ENCODE measurements at places on chromosomes 5 and 9.

DNA sequence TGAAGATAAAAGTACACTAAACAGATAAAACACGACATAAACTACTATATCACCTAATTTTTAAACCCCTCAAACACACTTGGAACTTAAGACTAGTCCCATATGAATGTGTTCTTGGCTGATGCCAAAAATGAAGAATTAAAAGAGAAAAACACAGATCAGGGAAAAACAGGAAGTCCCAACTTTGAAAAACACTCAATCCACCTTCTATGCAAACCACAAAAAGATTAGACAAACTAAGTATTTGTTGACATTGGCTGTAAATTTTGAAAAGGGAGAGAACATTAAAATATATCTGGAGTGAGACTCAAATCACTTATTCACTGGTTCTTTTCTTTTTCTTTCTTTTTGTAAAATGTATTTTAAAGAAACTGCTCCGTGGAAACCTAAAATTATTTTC is 81.4 kb downstream of the ANKH start:
- DNase-seq, result no peak

DNA sequence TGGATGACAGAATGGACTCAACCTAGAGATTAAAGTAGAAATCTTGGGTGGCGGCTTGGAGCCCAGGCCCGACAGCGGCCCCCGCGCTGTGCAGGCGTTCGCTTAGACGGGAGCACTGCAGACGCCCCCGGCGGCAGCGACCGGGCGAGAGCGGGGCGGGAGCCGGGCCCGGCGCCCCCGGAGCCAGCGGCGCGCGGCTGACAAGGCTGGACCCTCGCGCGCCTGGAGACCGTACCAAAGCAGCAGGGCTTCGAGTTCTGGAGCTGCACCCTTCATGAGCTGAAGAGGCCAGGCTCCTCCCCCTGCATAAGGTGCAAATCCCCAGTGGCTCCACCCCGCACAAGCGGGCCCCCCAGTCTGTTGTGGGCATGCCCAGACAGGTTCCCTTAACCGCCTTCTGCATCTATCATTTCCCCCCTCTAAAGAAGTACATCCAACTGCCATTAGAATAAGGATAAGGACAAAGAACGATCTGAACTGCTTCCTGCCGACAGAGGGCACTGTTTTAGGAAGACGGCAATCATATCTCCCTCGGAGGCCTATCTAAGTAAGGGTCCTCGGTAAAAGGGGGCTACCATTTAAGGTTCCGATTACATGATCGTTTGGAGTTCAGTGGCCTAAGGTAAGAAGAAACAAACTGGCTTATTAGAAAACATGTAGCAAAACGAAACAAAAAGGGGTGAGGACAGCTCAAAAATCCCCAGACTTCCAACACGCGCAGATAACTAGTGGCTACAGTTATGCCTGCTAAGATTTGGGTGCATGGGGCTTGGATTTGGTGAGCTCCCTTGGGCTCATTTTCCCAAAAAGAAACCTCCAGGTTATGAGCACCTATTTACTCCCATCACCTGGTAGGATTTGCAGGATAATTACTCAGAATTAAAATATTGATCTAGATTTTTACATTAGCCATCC is 66.3 kb downstream of the RGMB start:
- DNase-seq, result no peak

DNA sequence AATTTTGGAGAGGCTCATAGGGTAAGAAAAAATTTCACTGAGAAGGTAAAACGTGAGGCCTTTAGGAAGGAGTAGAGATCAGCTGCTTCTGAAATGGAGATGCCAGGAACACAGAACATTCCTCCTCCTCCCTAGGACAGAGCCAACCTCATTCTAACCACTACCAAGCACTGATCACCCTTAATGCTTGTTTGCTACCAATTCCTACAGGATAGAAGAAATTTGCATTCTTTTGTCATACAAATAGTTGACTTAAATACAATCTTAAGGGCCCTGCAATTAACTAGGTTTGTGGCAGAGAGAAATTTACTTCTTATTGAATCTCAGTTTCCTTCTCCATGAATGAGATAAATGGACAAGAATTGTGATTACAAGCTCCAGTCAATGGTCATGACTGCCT is 780.2 kb upstream of the WWC1 start:
- DNase-seq, result no peak

DNA sequence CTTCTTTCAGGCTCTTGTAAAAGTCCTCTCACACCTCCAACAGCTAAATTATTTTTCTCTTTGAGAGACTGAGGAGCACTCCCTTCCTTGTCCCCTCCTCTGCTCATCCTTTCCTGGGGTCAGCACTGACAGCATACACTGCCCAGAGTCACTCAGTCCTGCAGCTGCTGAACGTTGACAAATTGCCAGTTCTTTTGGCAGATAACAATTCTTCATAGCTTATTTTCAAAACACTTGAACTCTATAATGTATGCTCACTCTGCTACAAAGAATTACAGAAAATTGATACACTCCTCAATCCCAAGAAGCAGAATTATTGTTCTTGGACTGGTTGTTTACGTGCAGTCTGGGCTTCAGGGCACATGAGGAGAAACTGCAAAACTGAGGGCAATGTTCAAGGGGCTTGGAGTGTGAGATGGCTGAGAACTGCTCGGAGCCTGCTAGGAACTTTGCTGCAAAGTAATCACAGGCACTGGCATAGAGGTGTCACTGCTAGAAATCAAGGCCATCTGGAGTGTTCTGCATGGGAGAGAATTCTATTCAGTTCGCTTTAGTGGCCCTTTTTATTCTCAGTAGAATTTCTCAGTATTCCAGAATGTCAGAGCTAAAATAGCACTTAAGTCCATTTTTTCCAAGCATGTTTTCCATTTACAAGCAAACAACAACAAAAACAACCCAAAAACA is 96.4 kb upstream of the SPOCK1 start:
- no peak for DNase-seq

GRCh38 chr9:5429873-5430564 is 7.7 kb downstream of the PLGRKT start:
- no peak for DNase-seq

DNA sequence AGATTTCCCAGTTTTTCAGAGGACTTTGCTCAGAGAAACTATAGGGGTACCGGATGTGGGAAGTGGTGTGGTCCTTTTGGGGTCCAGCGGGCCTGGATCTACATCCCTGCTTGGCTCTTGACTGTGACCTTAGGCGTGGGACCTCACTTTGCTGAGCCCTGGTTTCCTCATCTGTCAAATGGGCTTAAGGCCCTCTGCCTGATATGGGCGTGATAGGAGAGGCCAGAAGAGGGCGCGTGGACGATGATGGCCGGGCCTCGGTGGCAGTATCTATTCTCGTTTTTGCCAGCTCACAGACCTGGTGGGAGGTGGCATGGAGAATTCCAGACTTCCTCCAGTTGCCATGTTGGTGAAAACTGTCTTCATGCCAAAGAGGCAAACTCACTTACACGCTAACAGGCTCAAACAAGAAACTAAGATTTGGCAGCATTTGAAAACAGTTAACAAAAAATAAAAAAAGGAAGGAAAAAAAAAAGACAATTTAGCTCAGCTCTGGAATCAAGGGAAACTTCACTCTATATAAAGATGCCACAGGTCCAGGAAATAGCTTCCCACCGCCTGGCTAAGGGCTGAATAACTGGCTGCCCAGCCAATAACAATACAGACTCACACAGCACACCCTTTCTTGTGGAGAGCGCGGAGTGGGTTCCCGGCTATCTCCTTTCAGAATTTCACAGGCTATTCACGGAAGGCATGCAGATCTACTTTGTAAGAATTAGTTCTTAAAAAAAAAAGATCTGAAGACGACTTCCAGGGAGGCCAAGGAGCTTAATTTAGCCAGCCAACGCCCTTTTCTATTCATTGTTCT is 1.7 kb downstream of the SH3PXD2B start:
- no peak for DNase-seq

DNA sequence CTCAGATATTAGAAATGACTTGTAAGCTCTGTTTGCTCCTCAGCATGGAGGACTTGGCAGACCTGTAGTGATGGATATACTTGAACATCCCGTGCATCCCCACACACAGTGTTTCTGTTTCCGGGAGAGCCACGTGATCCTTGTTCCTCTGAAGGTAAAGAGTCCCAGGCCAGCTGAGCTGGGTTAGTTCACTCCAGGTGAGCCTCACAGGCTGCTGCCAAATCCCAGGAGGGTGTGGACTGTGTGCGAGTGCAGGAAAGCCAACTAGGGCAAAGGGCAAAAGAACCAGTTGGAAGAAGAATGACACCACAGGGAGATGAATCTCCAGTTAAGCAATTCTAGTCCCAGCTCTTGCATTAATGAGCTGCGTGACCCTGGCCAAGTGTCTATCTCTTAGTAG is 10.4 kb upstream of the TOMM5 start:
- no peak for DNase-seq

DNA sequence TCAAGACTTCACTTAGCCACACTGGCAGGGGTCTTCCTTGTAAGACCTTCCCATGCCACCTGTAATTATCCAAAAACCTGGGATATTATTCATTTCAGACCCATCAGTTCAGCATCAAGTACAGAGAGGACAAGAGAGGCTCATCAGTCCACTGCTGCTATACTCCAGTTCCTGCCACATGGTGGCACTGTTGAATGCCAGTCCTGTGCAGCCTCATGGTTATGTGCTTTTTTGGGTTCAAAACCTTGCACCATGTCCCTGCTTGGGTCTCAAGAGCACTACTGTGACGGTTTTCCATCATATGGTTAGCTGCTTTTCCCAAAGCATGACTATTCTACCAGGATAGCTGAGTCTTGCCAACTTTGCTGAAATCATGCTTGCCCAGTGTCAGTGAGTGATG is 8.5 kb downstream of the PTGS1 start:
- no peak for DNase-seq

DNA sequence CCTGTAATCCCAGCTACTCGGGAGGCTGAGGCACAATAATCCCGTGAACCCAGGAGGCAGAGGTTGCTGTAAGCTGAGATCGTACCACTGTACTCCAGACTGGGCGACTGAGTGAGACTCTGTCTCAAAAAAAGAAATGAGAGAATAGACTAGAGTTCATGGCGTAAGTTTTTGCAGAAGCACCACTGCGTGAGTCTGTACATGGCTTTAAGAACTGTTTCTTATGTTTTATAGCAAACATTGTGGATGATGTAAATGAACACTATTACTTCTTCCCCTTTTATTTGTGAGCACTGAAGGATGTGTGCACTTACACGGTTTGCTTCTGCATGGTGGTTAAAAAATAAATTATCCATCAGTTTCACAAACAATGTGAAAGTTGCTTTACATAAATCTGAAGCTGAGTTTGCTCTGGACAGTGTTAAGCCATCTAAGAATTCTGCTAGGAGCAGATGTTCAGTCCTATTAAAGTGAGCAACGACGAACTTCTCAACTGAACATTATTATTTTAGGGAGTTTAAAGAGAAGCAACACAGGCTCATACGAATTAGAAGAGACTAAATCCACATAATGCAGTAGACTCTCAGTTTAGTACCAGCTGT is 52.5 kb downstream of the ZFAND5 start:
- DNase-seq, result no peak

GRCh38 chr9:29203244-29203930 is 1630.1 kb upstream of the C9orf72 start:
- DNase-seq, result no peak

DNA sequence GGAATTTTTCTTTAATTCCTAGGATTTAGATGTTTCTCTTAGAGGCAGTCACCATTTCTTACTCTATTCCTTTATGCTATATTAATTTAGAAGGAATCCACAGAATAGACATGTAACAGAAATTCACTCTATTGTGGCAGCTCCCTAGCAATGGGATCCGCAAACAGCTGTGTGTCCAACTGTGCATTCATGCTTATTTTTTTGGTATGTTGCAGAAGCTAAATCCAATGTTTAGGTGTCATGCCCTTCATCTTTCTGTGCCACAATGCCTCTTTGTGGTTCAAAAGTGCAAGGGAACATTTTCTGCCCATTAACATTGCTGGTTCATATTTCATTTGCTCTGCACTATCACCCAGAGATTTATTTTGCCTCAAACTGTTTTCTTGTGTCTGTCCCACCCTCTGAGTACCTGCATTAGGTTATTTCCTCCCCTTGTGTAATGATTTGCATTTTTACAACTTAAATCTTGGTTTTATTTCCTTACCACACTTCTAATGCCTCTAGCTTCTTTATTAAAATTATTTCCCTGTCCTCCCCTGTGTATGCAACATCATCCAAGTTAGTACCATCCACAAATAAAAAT is 816.5 kb downstream of the EFNA5 start:
- no peak for DNase-seq

- DNase-seq, result no peak
These were observed 38.6 kb downstream of the CRB2 start for GRCh38 chr9:123394291-123395235.

DNA sequence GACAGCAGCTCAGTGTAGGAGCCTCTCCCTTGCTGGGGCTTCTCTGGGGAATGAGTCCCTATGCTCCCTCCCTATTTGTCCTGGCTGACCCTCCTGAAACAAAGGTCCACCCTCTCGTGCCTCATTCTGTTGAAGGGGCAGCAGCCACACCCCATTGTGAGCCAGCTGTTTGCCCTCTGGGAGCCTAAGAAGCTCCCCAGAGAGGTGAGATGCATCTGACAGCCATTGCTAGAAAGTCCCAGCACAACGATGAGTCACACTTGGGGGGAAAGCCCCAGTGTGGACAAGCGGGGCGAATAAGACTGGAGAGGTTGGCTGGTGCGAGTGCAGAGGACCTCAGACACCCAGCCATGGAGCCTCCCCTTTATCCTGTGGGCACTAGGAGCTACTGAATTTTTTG is 101.4 kb downstream of the PPARGC1B start:
- no peak for DNase-seq

GRCh38 chr5:135608761-135609443 is 30.1 kb upstream of the CXCL14 start:
- no peak for DNase-seq

DNA sequence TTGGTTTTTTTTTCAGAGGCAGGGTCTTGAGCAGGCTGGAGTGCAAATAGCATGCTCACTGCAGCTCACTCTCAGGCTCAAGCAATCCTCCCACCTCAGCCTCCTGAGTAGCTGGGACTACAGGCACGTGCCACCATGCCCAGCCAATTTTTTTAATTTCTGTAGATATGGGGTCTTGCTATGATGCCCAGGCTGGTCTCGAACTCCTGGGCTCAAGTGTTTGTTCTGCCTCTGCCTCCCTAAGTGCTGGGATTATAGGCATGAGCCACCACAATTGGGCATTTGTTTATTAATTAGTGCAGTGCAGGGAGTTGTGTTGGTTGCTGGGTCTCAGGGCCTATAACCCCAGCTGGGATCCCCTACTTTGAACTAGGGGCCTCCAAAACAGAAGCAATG is 47.0 kb downstream of the CXXC5 start:
- DNase-seq, result no peak

DNA sequence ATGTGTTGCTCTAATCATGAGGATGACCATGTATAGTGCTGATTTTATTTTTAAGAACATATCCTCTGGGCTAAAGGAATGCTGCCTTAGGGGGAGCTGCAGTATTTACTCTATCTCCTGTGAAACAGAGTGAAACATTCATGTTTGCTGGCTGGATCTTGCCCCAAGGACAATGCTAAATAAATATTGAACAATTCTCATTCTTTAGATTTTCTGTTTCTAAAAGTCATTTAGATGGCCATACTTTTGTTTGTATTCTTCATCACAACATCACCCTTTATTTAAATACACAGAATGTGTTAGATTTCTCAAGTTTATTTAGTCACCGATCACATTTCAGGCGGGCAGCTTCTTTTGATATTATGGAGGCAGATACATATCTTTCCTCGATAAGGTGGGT is 103.3 kb downstream of the ARHGEF28 start:
- no peak for DNase-seq

GRCh38 chr5:56085193-56085592 is 90.4 kb upstream of the IL6ST start:
- no peak for DNase-seq

- no peak for DNase-seq
These were observed 21.8 kb downstream of the WHRN start for GRCh38 chr9:114483499-114483898.

All from stimulated activated CD8-positive, alpha-beta memory T cell treated with anti-CD3 and anti-CD28 coated beads, Interleukin-15, amount 100 ng/mL, for 24 hours (primary cell).